Endothelial cell of umbilical vein (primary cell): ENCODE measurements at places on chromosomes 16 and 17.

DNA sequence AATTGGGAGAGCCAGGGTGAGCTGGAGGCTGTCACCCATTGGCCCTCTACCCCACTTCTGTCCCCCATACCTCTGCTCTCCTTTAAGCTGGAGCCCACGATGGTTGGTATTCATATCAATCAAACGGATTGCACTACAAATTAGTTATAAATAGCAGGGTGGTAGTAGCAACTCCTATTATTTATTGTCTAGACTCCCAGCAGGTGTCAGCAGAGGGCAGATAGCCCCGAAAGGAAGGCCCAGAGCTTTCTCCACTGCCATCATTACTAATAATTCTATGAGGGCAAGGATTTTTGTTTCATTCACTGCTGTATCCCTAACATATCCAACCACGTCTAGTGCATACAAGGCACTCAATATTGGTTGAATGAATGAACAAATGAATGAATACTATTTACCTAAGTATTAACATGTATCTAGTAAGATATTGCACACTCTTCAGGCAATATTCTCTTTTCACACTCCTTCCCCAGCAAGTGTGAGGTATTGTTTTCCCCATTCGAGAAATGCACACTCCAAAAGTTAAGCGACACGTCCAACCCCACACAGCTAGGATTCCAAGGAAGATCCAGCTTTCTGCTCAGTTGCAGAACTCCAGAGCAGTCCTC, 6.3 kb downstream of the C17orf50 start:
- DNase-seq: peak; percentile 60

DNA sequence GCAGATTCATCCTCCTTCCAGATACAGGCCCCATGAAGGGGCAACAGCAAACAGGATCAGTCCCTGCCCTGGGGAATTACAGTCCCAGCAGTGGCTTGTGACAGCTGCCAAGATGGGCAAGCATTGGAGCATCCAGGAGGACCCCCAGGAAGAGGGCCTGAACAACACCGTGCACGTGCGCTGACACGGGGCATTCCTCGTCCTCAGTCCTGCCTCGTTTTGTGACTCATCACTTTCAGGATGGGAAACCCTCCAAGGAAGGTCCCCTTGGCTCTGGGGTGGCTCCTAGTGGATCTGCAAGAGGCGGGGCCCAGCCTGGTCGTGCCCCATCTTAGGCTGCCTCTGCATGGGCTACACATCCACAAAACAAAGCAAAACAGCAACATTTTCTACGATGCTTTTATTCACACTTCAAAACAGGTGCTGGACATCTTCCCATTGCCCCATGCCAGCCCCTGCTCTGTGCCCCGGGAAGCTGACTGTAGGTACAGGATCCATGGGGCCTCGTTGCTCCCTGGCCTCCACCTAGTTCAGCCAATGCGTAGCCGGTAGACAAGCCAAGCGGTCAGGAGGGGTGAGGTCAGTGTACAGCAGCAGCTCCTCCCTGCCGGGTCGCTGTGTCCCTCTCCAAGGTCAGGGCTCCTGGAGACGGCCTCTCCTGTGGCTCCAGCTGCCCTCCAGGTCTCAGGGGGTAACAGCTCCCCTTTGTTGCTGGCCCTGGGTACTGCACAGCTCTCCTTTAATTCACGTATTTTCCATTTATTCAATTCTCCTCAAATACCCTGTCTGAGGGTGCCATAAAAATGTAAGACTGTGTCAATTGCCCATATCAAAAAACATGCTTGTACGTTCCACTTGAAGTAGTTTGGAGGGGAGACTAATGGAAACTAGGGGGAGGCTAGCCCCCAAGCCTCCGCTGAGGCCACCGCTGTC, 32.2 kb downstream of the ACTG1 start:
- DNase-seq: no peak

DNA sequence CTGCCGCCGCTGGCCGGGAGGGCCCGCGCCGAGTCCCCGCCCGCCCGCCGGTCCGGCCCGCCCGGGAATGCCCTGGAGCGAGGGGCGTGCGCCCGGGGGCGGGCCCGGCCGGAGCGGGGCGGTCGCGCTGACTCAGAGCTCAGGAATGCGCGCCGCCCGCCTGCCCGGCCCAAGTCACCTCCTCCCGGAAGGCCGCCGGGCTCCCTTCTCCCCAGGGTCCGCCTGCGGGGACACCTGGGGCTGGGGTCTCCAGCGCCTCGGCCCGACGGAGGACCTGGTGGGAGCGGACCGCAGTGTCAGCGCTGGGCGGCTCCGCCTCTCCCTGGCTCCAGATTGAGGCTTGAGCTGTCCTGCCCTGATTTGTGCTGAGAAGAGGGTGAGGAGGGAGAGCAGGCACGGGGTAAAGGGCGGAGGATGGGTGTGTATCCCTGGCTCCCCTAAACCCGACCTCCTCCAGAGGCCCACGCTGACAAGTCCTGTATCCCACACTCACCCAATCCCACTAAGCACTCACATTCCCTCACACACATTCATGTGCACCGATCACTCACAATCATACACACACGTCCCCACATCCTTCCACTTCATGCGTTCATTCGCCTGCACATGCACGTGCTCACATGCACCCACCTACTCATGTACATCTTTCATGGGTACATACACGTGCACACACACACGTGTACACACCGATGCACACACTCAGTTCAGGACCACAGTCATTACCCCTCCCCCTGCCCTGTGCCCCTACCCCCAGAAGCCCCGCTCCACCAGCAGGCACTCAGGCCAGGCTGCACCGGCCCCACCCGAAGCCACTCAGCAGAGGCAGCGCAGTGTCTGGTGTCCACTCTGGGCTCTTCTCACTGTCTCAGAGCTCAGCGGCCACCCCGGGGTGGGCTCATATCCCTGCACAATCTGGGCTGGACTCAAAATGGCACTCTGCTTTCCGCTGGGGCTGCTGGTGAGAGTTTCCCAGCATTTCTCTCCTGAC, at the start of gene RHBDF1:
Gene RHBDF1, minus strand, starts transcription at position 71 of the 988 bp plus-strand sequence. CDS start 7,616 bp downstream, outside the sequence.
- peak; percentile 46 for DNase-seq

DNA sequence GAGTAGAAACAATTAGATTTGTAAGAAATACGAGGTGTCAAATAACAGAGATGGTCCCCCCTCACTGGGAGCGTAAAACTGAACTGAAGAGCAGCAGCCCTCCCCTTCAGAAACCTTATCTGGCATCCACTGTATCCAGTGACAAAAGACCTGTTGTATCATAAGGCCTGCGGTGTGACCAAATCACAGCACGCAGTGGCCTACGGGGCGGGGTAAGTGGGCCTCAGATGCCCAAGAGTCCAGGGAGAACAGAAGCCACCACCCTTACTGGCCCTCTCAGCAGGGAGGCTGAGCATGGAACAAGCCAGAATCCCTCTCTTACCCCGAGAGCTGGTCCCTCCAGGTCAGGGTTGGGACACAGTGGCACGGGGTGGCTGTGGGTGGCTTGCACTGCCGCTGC, 5.5 kb downstream of the JMJD6 start:
- no peak for DNase-seq

DNA sequence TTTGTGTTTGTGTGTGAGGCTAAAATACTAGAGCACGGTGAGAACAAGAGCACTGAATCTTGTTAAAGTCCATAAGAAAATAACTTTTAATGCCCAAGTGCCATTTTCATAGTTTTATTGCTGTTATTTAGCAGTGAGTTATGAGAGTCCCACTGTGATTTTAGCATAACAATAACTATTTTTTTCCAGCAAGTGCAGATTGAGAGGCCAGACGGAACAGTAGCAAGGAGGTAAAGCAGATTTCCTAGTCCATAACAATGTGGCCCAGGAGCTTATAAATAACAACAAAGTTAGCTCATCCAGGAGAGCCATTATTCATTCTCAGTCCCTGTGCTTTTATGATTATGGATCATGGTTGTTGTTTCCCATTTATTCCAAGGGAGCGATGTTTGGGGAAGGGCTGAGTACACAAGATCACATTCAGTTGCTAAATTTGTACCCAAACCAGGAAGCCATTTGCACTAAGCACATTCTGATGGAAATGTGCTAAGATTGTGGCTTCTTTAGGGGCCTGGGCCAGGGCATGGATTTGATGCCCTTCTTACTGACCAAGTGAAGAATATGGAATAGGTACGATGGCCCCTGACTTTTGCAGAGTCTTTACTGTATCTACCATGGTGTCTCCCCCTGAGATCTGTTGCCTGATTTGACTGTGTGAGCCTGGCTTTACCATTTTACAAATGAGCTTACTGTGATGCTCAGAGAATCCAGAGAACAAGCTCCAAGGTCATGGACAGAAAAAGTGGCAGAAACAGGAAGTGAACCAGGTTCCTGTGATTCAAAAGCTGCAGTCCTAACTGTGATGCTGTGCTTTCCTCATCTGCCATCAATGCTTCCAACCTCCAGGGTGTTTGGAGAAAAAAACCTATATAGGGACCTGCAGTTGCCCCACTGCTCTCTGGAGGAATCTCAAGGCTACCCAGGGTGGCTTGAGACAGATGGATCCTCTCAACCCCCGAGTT, 204.7 kb upstream of the HSBP1 start:
- DNase-seq: peak; percentile 23

GRCh38 chr17:78468366-78468765, 89.9 kb downstream of the PGS1 start:
- no peak for DNase-seq

DNA sequence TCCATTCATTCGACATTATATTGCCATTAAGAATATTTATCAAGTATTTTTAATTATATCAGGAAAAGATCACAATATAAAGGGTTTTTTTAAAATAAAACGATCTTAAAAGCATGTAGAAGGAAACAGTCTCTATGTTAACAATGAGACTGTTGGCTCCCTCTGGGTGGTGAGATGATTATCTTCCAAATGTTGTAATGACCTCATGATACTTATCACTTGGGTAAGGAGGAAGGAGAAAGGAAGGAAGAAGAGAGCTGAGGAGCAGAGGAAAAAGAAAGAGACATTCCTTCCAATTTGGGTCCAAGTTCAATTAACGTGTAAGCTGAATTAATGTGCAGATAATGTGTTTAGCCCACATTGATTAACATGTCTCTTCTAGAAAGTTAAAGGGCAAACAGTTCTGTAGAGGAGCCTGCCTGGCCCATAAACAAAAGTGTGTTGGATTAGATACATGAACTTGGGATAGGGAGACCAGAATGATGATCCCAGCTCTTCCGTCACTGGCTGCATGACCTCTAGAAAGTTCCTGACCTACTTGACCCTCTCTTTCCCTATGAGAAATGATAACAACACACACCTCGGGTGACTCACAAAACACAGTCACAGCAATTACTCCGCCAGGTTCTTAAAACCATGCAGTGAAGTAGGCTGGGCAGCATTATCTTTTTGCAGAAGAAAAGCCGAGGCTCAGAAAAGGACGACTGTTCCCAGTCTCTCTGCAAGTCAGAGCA, 32.0 kb downstream of the PIMREG start:
- DNase-seq: no peak

DNA sequence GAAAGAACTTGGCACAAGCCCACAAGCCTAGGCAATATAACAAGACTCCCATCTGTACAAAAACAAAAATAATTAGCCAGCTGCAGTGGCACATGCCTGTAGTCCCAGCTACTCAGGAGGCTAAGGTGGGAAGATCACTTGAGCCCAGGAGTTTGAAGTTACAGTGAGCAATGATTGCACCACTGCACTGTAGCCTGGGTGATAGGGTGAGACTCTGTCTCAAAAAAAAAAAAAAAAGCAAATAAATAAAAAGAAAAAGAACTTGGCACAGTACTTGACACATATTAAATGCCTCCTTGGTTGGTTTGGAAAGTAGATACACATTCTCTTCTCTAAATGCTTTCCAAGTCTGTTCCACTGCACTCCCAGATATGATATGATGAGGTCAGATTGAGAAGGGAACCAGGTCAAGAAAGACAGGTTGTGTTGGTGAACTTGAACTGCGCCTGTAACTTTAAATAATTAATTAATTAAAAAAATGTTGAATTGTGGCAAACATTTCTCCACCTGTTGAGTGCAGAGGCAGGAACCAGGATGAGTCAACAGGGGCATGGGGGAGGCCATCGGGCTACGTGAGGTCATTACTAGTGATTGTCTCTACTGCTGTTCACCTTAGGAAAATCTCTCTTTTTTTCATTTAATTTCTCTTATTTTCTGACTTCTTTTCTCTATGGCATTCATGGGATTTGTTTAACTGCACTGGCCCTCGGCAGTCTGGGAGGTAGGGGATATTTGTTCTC, 25.9 kb upstream of the EFCAB13 start:
- DNase-seq: no peak

DNA sequence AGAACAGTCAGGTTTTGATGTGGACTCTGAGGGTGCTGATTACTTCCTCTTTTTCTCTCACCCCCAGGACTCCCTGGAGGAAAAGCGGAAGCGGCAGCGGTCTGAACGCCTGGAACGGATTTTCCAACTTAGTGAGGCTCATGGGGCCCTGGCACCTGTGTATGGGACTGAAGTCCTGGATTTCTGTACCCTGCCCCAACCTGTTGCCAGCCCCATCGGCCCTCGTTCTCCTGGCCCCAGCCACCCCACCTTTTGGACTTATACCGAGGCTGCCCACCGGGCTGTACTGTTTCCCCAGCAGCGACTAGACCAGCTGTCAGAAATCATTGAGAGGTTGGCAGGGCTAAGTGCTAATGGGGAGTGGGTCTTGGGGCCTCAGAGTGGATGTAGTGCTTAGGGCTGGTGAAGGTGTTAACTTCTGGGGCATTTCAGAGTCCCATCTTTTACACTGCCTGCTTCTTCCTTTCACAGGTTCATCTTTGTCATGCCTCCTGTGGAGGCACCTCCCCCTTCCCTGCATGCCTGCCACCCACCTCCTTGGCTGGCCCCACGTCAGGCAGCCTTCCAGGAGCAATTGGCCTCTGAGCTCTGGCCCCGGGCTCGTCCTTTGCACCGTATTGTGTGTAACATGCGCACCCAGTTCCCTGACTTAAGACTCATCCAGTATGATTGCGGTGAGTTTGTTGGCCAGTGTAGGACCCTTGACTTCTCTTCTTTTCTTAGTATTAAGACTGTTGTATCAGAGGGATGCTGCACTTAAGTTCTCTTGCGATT, 19.1 kb upstream of the PHKG2 start:
- DNase-seq: no peak

- DNase-seq: no peak
These were observed 114.3 kb downstream of the MGAT5B start for GRCh38 chr17:76982408-76983074.

DNA sequence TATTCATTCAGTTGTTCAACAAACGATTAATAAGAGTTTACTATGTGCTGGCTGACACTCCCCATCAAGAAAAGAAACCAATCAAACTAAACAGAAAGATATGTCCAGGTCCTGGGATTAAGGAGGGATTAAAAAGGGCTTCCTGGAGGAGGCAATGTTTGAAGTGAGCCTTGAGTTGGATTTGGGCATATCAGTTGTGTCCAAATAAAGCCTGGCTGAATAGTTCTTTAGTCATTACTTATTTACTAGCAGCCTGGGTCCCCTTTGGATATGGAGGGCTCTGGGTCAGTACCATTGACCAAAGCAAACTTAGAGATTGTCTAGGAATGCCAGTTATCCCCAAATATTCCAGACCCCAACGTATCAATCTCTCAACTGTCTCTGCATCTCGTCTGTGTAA, 117.7 kb downstream of the COPRS start:
- DNase-seq: no peak
